NCI-H774 (cell line): ENCODE measurements at places on chromosomes 3 and 15.

GRCh38 chr3:35679409-35680080, 40.2 kb downstream of the ARPP21 start:
- no peak for DNase-seq

GRCh38 chr15:82535566-82536408, 4.5 kb downstream of the RPS17 start:
- no peak for DNase-seq

DNA sequence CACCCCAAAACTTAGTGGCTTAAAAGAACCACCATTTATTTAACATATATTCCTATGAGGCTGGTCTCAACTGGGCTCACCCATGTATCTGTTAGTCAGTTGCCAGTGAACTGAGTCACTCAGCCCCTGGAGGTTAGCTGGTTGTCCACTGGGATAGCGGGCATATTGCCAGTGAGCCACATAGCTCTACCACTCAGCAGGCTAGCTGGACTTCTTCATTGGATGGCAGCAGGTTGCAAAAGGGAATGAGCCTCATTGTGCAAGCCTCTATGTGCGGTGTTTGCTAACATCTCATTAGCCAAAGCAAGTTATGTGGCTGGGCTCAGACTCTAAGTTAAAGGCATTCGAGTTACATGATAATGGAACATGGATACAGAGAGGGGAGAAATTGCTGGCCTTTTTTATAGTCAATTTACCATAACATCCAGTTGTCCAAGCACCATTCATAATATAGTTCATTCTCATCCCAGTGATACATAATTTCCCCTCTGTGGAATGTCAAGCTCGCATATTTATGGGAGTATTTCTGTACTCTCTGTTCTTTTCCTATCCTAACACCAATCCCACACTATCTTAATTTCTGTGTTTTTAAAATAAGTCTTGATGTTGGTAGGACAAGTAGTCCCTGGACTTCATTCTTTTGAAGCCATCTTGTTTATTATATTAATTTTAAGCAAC, 8.7 kb downstream of the BTD start:
- DNase-seq, result no peak

GRCh38 chr3:139751789-139752188, 74.0 kb upstream of the NMNAT3 start:
- no peak for DNase-seq

- DNase-seq, result no peak
Observed at GRCh38 chr15:39587096-39587721, 6.3 kb downstream of the THBS1 start.

DNA sequence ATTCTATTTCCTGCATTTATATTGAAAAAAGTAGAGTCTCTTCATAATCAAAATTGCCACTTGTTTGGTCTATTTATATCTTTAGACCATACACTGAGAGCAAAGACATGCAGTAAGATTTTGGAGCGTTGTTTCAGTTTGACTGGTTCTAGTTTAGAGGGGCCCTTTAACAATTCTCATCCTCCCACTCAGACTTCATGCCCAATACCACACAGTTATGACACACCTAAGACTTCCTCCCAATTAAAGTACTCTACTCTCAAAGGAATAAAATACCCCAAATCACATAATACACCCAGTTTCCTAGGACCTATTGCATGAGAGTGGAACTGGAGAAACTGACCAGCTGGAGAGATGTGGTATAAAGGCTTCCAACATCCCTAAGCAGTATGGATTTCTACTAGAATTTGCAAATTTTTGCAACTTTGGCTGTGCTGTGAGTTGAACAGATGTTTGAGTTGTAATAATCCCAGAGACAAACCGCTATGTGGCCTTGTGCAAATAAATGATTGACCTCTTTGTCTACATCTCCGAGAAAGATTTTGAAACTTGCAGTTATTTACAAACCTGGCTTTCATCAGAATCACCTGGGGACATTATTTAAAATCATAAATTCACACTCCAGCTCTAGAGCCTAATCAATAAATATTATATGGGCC, 170.0 kb upstream of the ROBO2 start:
- DNase-seq, result no peak

DNA sequence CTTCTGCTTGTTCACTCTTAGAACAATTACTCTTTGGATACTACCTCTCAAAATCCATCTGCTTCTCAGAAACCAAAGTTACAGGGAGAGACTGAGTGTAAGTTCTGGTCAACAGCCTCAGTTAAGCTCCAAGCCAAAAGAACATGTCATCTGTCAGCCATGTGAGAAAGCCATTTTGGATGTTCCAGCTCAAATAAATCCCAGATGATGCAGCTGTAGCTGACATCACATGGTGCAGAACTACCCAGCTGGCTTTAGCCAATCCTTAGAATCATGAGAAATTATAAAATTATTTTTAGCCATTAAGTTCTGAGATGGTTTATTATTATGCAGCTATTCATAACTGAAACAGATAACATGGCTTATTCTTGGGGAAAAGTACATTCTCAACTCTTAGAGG, 696.0 kb downstream of the ZNF385D start:
- no peak for DNase-seq

GRCh38 chr3:121490161-121490560, 55.6 kb downstream of the POLQ start:
- no peak for DNase-seq

DNA sequence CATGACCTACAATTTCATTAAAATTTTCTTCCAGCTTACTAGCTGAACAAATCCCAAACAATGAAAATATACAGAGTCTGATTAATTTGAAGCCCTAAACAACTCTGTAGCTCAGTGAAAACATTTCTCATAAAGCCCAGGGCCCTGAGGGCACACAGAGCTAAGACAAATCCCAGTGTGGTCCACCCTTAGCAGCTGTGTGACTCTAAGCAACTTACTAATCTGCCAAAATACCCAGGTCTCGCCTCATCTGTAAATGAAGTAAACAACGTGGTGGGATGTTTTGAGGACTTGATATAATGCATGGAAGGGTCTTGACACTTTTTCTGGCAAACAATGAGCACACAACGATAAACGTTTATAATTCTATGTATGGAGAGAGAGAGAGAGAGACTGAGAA, 158.4 kb downstream of the FHIT start:
- DNase-seq, result no peak

- DNase-seq, result no peak
Observed at GRCh38 chr3:179149406-179149867, 1.3 kb downstream of the PIK3CA start.

GRCh38 chr3:12188681-12189287, 30.1 kb upstream of the TIMP4 start:
- no peak for DNase-seq

GRCh38 chr3:188472336-188472735, 318.4 kb downstream of the LPP start:
- no peak for DNase-seq

DNA sequence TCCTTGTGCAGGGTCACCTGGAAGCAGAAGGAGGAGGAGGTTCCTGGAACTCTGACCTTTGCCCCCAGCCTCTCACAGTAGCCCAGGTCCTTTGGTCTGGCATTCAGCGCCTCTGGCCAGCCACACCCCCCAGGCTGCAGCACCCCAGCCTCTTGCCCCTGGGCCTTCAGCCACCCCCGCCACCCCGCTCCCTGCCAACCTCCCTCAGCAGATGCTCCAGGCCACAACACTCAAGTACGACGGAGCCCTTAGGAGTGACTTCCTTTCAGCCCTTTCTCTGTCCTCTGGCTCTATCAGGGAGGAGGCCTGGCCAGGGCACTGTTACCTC, 45.2 kb downstream of the GRIP2 start:
- DNase-seq, result no peak

- DNase-seq, result no peak
Observed at GRCh38 chr3:125221831-125222230, 9.3 kb upstream of the SLC12A8 start.

- no peak for DNase-seq
Observed at GRCh38 chr3:105473521-105474223, 107.0 kb downstream of the ALCAM start.

DNA sequence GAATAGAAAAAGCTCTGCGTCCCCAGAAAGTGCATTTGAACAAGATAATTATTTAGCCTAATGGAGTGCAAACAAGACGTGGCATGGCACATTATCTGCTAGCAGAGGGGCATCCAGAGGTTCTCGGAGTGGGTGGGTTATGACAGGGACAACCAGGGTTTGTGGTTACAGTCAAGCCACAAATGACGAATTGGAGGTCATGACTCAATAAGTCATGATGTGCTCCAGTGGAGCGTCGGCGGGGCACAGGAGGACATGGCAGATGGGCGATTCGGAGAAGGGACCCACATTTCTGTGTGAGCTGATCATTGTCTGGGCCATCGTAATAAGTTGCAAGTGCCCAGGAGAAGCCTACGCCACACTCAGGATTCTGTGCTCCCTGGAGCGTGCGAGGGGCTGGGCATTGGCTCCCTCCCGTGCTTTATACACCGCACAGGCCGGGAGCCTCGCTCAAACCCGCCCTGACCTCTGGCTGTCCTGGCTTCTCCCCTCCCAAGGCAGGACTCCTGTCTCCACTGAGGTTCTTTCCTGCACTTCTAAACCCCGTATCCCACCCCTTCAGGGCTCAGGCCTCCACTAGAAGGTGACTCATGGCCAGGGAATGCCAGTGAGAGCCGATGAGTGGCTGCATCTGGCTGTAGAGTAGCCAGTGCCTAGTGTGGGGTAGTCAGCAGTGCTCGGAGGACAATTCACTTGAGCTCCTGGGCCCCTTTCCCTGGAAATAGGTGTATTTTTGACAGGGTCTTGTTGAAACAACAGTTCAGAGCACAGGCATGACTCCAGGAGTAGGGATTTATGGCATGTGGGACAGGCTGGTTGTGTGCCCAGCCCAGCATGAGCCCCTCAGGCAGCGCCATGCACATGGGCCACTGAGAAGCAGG, 67.4 kb downstream of the GRIP2 start:
- no peak for DNase-seq

DNA sequence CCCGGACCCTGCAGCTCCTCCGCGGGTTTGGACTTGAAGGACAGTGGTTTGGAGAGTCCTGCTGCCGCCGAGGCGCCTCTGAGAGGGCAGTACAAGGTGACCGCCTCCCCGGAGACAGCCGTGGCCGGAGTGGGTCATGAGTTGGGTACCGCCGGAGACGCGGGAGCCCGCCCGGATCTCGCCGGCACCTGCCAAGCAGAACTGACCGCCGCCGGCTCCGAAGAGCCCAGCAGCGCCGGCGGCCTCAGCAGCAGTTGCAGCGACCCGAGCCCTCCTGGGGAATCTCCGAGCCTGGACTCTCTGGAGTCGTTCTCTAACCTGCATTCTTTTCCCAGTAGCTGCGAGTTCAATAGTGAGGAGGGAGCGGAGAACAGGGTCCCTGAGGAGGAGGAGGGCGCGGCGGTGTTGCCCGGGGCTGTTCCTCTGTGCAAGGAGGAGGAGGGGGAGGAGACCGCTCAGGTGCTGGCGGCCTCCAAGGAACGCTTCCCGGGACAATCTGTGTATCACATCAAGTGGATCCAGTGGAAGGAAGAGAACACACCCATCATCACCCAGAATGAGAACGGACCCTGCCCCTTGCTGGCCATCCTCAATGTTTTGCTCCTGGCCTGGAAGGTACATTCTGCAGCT, 634 bp downstream of the MINDY2 start:
- no peak for DNase-seq

DNA sequence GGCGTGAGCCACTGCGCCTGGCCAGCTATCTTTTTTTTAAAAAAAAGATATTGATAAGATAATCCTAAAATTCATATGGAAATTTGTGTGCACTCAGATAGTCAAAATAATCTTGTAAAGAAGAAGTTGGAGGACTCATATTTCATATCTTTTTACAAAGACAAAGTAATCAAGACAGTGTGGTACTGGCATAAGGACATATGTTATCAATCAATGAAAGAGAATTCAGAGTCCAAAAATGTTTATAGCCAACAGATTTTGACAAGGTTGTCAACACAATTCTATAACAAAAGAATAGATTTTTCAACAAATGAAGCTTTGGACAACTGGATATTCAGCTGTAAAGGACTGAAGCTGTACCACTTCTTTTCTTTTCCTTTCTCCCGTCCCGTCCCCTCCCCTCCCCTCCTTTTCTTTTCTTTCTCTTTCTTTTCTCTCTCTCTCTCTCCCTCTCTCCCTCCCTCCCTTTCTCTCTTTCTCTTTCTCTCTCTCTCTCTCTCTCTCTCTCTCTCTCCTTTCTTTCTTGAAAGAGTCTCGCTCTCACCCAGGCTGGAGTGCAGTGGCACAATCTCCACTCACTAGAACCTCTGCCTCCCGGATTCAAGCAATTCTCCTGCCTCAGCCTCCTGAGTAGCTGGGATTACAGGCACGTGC, 126.8 kb downstream of the GSK3B start:
- DNase-seq, result no peak

DNA sequence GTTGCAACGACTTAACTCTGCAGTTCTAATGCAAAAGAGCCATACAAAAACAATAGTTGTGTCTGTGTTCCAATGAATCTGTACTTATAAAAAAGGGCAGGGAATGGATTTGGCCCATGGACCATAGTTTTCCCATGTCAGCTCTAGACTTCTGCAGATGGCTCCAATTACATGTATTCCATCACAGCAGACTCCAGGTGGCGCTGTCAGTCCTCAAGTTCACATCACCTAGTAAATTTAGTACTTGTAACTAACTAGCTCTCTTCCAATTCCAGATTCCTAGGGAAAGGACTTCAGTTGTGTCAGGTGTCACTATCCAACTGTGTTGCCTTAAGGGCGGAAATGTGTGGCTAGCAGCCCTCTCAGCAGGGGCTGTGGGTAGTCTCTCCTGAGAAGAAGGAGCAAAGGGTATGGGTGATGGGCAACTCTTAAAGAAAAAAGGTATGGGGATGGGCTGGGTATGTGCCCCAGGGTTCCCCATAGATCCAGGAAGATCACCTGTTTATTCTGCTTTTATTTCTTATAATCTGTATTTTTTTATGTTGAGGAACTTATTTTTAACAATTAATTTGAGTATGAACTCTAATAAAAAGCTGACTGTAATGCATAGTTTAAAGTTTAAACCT, 36.2 kb downstream of the BBS4 start:
- peak; percentile 45 for DNase-seq

DNA sequence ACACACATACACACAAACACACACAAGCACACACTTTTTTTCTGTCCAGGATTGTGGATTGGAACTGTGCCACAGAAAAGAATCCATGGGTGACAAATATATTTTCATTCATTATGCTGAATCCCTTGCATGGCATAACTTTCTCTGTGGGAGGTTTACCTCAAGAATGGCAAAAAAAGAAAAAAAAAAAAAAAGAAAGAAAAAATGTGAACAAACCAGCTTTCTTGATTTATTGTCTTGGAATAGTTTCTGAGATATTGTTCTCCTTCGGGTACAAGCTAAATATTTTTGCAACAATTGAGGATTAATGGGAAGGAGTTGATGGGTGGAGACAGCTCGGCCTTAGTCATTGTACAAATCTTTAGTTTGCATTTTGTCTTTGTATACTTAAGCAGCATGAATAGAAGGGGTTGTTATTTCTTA, 153.1 kb downstream of the GMNC start:
- no peak for DNase-seq

DNA sequence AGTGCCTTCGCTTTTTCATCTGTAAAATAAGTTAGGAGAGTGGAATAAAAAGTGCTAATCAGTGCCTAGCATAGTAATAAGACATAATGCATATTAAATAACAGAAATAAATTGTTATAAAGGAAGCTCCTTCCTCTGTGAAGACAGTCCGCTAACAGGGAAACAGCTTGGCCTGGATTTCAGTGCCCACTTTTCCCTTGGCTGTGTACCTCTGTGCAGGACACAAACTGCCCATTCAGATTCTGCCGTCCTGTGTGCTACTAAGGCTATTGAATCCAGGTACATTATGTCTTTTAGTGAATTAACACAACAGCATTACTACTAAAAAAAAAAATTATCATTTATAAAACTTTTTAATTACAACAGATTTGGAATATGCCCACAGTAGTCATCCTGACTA, 90.7 kb downstream of the TBL1XR1 start:
- no peak for DNase-seq
